ENCODE measurements at places on chromosomes 4 and X.

- no peak for DNase-seq
Measured at GRCh38 chr4:74206088-74206825, 48.3 kb downstream of the MTHFD2L start.

- DNase-seq: no peak
Measured at GRCh38 chrX:87634361-87634760, 116.8 kb downstream of the KLHL4 start.

DNA sequence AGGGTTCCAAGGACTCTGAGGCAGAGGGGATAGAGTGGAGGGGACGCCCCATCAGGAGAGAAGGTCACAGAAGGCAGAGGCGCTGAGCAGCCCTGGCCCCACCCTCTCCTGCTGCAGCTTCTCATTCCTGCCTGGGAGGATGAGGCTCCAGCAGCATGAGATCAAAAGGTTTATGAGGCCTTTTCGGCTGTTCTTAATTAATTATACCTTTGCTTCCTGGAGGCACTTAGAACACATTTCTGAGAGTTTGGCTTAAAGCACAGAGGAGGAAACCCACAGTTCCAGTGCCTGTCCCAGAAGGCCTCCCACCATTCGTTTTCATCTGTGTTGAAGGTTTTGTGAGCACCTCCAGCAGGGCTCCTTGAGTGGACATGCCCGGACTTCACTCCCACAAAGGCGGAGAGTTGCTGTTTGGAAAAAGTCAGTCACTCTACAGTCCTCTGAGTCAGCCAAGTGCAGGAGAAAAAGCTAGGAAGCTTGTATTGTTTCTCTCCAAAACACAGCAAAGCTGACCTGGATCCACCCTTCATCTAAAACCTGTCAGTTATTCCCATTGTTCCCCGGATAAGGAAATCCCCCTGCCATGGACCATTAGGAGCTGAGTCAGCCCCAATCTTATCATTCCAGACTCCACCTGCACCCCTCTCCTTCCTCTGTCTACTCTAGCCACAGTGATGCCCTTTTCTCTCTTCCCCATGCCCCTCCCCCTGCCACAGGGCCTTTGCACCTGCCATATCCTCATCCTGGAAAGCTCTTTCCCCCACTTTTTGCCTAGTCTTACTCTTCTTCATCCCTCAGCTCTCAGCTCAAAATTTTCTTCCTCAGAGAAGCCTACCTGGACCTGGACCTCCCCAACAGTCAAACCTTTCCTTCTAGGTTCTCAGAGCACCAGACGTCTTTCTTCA, 276.8 kb downstream of the FBXW7 start:
- no peak for DNase-seq

DNA sequence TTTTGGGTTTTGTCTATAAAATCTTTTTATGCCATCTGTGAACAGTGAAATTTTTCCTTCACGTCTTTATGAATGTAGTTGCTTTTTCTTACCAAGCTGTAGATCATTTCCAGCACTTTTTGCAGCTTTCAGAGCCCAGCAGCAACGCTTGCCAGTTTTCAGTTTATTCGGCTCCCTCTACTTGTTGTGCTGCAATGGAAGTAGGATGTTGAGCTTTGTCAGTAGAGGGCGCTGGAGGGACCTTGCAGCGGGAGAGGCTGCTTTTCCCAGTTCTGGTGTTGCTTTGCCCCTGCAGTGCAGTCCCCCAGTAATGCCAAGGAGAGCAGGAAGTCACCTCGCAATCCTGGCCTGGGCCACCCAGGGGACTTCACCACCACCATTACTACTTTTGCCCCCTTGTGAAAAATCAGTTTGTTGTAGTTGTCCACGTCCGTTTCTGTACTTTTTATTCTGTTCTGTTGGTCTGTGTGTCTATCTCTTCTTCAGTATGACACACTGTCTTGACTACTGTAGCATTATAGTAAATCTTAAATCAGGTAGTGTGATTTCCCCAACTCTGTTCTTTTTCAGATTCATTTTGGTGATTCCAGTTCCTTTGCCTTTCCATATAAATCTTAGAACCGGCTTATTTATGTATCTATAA, 21.8 kb downstream of the CMC4 start:
- no peak for DNase-seq

DNA sequence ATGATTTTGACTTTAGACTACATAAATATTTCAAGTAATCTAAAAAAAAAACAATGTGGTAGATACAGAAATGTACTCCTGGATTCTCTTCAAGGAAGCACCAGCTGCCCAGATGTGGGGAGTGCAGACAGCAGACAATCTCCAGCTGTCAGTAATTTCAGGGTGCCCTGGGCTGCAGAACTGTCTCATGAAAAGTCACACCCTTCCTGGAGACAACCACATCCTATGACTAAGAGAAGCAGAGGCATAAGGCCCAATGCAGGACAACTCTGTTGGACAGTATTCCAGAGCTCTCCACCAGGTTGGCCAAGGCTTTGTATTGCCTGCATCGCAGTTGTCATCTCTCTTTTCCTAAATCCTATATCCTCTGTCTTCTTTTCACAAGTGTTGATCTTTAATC, 34.4 kb upstream of the BLTP1 start:
- no peak for DNase-seq

- DNase-seq: no peak
Measured at GRCh38 chr4:182859730-182860129, 57.5 kb downstream of the DCTD start.

DNA sequence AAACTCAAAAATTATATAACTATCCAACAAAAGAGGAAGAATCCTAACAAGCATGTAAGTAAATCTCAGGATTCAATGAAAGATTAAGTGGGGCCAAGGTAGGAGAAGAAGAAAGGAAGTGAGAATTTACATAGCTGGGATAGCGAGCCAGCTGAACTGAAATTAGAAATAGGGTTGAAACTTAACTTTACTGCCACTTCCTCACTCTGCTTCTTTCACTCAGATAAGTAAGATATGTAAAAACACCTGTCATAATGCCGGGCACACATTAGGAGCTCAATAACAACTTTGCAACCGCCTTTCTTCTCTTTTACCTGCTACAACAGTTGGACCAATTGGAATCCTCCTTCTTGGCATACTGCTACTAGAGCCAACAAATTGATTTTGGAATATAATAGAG, 129.4 kb downstream of the CNKSR2 start:
- no peak for DNase-seq

GRCh38 chrX:1941321-1941720, 326.5 kb downstream of the ASMT start:
- DNase-seq: no peak

DNA sequence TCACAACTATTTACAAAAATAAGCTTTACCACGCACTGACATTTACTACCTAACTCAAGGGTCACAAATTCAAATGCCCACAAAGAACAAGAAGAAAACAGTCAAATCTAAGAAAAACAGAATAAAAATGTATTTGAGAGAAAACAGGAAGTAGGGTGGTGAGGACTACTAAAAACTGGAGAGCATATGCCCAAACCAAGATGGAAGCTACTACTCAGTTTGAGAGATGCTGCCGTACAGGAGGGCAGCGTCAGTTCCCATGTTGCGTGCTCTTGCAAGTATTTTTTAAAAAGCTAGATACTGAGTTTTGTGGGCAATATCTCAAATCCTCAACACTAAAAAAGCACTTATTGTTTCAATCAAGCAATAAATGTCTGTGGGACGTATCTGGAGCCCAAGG, 16.2 kb downstream of the HNRNPD start:
- no peak for DNase-seq

DNA sequence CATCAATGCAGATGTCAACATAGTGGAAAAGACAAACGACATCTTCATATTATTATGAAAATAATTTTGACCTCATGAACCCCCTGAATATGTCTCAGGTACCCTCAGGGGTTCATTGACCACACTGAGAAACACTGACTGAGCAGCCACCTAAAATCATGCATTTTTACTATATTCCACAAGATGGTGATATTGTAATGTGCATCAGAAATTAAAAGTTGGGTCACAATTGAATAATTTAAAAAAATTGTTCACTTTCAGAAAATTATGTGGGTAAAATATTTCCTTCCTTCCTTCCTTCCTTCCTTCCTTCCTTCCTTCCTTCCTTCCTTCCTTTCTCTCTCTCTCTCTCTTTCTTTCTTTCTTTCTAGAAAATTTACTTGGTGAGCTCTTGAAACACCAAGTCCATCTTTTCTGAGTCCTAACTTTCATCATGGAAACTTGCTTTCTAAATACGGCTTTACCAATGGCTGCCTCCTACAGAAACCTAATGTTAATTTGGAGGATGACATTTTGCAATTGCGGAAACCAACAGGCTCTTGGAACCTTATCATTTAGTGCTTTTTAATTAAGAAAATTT, 103.6 kb downstream of the RTL3 start:
- DNase-seq: no peak

DNA sequence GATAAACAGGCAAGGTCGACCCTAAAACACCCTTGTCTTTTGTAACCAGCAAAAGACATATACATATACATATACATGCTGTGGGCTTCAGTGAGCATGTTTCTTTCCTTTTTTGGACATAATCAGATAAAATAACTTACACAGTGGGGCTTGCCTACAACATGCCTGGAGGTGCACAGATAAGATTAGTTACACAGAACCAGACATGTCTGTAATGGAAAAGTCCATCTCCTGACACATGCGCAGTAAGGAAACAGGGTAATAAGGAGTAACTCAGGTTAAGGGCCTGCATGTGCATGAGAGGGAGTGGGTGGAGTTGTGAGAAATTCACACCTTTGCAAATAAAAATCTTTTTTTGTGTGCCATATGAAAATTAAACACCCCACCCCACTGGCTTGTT, 3.4 kb downstream of the UGT2A1 start:
- no peak for DNase-seq

DNA sequence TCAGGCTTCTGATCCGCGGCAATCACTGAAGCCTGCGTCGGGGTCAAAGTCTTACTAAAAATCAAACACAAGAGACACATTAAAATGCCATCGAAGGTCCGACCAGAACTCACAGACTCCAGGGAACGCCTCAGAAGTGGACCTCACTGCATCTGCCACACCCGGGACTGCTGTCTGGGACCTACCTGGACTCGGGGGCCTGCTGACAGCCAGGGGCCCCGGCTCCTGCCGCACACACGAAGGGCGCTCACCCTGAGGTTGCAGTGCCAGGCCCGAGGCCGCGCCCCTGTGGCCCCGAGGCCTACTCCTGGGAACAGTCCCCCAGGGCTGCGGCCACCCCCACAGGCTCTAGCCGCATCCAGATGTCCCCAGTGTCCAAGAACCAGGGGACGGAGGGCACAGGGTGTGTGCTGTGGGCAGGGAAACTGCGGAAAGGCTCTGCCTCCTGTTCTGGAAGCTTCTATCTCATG, 7.4 kb downstream of the CTBP1 start:
- no peak for DNase-seq

GRCh38 chr4:130043732-130044160, 947.8 kb downstream of the C4orf33 start:
- no peak for DNase-seq

- DNase-seq: no peak
Measured at GRCh38 chr4:147899512-147899911, 167.6 kb downstream of the ARHGAP10 start.

DNA sequence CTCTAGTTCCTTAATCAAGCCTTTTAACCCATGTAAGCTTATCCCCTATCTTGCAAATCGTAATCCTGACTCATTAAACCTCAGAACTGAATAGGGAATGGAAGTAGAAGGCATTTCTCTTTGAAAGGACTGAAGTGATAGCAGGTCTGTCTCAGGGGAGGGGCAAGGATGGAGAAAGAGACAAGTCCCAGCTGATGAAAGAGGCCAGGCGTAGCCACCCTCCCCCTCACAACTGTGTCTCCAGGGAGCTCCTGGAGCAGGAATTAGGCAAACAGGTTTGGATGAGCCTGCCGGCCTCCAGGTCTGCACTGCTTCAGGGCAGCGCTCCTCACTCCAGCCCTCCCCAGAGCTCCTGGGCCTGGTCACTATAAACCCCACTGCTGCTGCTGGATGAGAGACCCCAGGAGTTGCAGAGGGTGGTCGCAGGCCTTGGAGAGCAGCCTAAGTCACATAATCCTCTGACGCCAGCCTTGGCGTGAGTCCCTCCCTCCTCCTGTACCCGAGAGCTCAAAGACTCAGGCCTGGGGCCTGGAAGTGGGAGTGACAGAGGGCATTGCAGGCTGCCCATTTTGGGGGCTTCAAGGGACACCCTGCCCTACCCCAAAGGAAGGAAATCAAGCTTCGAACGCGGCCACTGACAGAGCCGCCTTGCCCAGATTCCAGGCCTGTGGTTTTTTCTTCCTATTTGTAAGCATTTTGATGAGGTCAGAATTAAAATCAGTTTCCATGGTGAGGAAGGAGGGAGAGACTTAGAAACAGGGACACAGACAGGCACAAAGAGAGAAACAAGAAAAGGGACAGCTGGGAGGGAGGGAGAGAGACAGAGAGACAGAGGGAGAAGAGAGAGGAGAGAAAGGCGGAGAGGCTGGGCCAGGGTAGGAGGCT, 21.2 kb upstream of the MSX1 start:
- no peak for DNase-seq

GRCh38 chr4:36254371-36254770, 10.1 kb upstream of the ARAP2 start:
- no peak for DNase-seq

GRCh38 chr4:13461191-13461905, 22.8 kb downstream of the RAB28 start:
- no peak for DNase-seq

- DNase-seq: no peak
Measured at GRCh38 chrX:13955095-13955647, 74.5 kb downstream of the GEMIN8 start.

DNA sequence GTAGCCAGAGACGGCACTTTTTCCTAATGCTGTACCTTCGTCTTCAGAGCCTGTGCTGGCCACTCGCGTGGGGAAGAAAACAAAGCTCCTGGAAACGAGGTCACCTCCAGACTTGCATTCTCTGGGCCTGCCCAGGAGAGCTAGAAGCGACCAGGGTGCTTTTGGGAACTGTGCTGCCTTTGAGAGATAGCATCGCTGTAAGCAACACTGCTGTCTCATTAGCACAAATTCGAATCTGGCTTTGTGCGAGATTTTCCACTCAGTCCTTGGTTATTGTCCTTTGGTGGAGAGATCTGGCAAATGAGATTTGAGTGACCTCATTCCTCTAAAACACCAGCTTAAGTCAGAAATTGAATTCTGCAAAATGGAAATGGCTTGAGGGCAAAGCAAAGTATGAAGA, 66.1 kb upstream of the TLR3 start:
- no peak for DNase-seq

DNA sequence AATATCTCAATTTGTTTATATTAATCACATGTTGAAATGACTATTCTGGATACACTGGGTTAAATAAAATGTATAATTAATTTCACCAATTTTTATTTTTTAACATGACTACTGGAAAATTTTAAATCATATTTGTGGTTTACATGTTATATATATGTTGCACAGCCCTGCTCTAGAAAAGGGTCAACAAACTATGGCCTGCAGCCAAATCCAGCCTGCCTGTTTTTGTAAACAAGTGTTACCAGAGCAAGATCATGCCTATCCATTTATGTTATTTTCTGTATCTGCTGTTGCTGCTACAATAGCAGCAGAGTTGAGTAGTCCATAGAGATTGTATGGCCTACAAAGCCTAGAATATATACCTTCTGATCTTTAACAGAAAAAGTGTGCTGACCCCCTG, 1.2 kb downstream of the TCEANC start:
- no peak for DNase-seq

DNA sequence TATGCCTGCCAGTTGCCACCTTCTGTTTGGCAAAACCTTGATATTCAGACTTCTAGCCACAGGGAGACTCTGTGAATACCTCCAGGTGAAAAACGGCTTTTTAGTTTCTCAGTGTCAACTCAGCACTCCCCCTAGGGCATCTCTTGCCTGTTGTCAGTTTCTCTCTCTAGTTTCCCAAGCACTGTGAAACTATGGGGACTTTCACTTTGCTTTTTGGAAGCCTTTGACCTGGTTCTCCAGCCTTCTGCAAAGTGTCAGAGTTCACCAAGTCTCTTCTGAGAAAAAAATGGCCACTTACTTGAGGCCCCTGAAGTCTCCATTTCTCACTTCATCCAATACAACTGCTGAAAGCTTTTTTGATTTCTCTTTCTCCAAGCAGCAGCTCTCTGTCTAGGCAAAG, 521.5 kb downstream of the INPP4B start:
- no peak for DNase-seq

Measured in NCI-H2029 (cell line).